ENCODE measurements at places on chromosomes 16 and 17. TPM values are rescaled to one million over a fixed set of nuclear protein-coding genes. Genes with fewer than 3 reads are reported as not detected.

Gene TMEM219
- polyA plus RNA-seq: 72.3 TPM

Gene ABCC11
- polyA plus RNA-seq: 0.15 TPM

Gene TAC4
- 0.93 TPM for polyA plus RNA-seq

Gene AURKB
- 32.3 TPM for polyA plus RNA-seq

Gene PTX4
- not detected for polyA plus RNA-seq

Gene KRTAP9-6
- not detected for polyA plus RNA-seq

DNA sequence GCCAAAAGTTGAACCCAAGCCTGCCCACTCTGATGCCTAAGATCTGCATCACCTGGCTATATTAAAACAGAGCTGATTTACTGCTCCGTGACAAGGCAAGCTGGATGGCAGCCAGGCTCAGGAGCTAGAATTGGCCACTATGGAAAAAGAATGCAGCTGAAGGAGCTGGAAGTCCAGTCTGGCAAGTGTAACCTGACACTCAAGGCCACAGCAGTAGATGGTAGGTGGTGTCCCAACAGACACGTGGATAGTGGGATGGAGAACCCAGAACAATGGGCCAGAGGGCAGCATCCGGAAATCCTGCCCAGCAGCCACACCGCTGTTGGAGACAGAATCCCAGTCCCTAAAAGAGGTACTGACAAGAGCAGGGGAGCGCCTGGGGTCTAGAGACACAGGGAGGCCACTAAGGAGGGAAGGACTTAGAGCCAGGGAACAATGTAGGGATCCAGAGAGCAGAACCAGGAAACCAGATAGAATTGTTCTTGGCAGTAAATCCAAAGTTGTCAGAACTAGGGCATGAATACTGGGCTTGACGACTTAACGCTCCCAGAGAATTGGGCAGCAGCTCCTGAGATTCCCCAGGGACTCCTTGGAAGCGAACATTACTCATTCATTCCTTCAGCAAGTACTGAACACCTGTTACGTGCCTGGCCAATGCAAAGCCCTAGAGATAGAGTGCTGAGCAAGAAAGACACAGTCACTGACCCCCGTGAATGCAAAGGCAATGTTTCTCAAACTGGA, 85.7 kb downstream of the CDYL2 start:
- DNase-seq: no peak

- DNase-seq: no peak
Measured at GRCh38 chr16:56353054-56353921, 72.1 kb downstream of the AMFR start.

DNA sequence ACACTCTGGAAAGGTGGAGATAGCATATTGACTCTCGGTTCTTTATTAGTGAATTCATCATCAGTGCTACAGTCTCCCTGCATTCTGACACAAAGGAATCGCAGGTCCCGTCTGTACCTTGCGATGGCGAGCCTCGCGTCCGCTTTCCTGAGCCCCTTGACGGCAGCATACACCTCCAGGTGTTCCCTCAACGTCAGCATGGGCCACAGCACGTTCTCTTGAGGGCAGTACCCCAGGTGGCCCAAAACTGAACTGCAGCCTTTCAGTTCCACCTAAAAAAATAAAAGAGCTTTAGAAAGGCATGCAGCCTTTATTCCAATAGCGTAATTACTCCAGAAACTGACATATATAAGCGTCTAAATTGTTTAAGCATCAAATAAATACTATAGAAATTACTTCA, 24.2 kb upstream of the ABCA9 start:
- DNase-seq: no peak

DNA sequence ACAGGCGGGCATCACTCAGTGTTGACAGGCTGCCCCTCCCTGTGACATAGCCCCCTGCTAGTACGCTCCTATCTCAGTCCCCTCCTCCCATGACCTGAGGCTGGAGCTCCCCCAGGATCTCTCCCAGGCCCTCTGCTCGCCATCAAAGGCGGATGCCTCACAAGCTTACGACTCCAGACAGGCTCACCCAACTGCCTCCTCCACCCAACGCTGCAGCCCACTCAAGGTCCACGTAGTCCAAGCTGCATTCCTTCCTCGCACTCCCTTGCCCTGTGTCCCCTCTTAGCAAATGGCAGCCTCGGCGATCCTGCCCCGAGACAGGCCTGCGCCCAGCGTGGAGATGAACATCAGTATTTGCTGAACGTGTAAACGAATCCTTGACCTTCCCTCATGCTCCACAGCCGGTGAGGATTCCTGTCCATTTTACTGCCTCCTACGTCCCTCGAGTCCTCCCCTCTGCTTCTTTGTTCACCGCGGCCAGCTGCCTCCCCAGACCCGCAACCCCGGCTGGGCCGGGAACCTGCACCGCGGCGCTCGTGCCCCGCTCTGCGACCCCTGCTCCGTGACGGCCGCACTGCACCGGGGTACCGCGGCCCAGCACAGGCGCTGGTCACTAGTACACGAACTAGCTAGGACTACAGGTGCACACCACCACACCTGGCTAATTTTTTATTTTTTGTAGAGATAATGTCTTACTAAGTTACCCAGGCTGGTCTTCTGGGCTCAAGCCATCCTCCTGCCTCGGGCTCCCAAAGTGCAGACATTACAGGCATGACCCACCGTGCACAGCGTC, 838 bp upstream of the TMEM97 start:
- no peak for DNase-seq

DNA sequence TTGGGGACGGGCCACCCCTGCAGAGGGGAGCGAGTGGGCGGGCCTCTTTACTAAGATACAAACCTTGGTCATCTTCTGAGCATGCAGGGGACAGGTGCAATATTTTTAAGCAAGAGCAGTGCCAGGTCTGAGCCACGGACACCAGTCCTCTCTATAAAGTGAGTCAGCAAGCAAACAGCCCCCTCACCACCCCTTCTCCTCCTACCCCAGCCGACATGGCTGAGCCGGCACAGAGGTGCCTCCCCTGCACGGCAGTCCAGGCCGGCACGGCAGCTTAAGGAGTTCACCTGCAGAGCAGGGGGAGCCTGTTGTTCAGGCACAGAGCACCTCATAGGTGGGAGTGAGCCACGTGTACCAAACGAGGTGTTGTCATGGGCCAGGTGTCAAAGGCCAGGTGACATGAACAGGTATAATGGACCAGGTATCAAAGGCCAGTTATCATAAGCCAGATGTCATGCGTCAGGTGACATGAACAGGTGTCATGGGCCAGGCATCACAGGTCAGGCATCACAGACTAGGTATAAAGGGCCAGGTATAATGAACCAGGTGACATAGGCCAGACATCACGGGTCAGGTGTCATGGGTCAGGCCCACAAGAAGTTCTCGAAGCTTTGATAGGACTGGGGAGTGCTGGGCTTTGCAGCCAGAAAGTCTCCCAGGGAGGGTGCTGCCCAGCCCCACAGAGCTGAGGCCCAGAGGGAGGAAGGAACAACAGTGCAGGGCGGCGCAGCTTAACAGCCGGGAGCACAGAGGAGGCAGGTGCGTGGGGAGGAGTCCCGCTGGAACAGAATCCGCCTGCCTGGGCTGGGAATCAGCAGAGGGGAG, 42.6 kb upstream of the ZNF469 start:
- DNase-seq: no peak

DNA sequence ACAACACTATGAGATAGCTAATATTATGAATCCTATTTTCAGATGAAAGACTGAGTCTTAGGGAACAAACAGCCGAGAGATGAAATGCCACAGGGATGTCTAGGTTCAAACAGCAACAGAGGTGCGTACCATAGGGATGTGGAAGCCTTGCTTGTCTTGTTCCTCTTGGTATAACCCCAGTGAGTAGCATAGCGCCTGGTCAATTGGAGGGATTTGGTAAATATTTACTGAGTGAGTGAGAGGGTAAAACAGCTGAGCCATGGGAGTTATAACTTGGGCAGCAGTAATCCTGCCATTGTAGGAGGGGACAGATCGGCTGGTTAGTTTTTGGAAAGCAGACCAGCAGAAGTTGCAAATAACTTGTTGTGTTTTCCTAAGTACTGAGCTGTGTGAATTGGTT, 80.2 kb downstream of the WWOX start:
- no peak for DNase-seq

DNA sequence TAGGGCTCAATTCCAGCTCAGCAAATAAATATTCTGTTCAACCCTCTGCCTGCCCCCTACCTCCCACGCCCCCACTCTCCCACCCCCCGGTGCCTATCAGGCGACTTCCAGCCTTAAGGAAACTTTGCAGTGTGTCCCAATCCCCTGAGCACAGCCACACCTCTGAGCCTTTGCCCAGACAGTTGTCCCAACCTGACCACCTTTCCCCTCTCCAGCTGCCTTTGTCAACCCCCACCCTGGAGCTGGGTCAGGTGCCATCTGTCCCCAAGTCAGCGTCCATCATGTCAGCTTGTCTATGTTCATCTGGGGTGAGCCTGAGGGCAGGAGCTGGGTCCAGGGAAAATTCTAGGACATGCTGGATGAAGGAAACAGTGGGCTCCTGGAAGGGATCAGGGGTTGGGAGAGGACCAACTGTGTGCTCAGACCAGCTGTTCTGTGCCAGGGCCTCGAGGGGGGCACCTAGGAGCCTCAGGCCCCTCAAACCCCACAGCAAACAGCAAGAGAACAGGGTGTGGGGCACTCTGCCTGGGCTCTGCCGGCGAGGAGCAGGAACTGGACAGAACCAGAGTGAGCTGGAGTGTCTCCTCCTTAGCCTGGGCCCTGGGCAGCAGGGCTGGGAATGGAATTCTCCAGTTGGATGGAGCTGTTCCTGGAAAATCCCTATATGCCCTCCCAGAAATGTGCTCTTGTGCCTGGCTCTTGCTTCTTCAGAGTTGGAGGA, 17.8 kb downstream of the CDH16 start:
- DNase-seq: no peak

GRCh38 chr16:59192551-59193199, 458.6 kb upstream of the GOT2 start:
- no peak for DNase-seq

GRCh38 chr17:979212-979538, 401 bp downstream of the NXN start:
- DNase-seq: no peak

DNA sequence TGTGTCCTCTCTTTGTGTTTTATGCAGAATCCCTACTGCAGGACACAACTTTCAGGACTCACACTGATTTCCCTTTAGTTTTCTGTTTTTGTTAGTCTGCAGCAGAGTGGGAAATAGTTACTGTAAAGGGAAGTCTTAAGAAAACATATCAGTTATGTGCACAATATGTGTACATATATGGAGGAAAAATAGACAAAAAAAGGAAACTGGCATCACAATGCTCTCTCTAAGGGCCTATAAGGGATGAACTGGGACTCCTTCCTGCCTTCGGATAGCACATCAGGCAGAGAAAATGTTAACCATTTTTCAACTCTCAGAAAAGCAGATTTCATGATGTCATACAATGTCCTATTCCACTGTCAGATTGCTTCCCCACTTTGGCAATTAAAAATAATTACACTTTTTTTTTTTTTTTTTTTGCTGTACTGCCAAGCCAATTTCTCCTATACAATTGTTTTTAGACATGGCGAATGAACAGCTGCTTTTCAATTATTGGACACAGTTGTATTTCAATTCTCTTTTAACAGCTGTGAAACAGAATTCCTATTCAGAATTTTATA, 112.5 kb upstream of the KCNJ16 start:
- DNase-seq: no peak

GRCh38 chr17:35022536-35023063, 40.9 kb downstream of the RFFL start:
- DNase-seq: no peak

GRCh38 chr16:72131036-72131435, 37.4 kb downstream of the DHX38 start:
- no peak for DNase-seq

- no peak for DNase-seq
Measured at GRCh38 chr16:66378741-66379570, 12.5 kb downstream of the CDH5 start.

DNA sequence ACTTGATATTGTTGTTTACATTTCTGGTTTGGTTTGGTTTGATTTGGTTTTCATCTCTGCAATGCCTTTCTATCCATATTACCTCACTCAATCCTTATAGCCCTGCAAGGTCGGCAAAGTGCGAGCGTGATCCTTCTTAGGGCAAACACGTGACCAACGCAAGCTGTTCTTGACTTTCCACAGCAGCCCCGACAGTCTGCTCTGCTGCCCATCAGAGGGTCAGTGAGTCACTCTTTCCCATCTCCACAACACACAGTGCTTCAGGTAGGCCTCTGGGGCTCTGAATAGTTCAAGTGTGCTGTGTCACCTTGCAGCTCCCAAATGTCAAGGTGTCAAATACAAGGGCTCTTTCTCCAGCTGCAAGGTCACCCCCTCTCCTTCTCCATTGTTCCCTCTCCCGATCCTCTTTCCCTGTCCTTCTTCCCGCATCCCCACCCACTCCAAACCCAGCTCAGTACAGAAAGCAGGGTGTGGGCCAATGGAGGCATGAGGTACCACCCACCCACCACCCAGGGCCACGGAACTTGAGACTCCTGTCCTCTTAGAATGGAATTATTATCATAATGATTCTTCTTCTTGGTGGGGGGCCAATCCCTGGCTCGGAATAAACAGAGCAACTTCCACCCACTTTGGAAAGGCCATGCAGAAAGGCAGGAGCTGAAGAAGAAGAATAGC, 139.7 kb downstream of the SLC39A11 start:
- DNase-seq: no peak

DNA sequence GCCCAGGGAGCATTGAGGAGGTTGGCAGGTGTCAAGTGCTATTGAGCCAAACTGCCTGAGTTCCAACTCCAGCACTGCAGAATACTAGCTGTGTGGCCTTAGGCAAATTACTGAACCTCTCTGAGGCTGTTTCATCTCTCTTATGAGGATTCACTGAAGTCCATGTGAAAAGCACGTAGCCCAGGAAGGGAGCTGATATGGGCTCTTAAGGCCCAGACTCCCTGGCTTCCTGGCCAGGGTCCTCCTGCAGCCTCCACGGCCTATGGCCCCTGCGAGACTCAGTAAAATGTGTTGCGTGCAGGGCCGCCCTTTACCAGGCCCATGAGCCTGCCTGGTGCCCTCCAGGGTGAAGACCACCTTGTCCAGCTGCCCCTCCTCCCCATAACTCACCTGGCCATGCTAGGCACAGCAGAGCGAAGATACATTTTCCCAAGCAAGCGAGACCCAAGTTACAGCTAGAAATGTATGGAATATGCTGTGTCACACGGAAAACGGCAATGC, 133.7 kb upstream of the TNRC6C start:
- DNase-seq: no peak

DNA sequence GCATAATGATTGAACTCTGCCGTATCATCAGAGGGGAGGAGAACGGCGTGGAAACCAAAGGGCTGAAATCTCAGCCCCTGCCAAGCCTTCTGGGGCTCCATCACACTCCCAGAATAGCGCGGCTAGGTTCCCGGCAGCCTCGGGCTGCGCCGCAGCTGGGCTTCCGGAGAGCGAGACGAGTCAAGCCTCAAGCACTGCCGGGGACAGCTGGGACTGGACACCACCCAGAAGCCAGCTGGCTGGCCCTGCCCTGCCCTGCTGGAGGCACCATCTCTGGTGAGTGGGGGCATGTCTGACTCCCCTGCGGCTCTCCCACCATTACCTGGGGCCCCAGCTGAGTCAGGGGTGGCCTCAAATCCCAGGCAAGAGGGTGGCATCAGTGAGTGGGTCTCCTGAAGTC, 7.2 kb upstream of the GPRC5C start:
- no peak for DNase-seq

- DNase-seq: no peak
Measured at GRCh38 chr17:44758414-44759085, at the start of gene ADAM11. ADAM11 (plus strand) TSS chr17:44758988; CDS start chr17:44759200, 212 bp downstream.

- DNase-seq: no peak
Measured at GRCh38 chr17:17492085-17492484, 4.1 kb downstream of the RASD1 start.

GRCh38 chr16:531494-532125, 4.1 kb downstream of the CAPN15 start:
- DNase-seq: no peak

Data from left renal pelvis (tissue), 4 donors.